Tibial nerve (tissue), 4 donors: ENCODE measurements at places on chromosomes 5 and 9. TPM values are rescaled to one million over a fixed set of nuclear protein-coding genes. Genes with fewer than 3 reads are reported as not detected.
A peak's percentile ranks its signal among the peaks of the same experiment; 100 is the strongest.

- no peaks in the 10 kb centered on the region for H3K27me3 ChIP-seq
- no peak overlapping the region for H3K27ac ChIP-seq
- DNase-seq, result no peak
- no peak overlapping the region for H3K4me3 ChIP-seq
- H3K4me1 ChIP-seq, result no peaks in the 10 kb centered on the region
Observed at GRCh38 chr5:107331882-107332281, 338.9 kb downstream of the EFNA5 start.

DNA sequence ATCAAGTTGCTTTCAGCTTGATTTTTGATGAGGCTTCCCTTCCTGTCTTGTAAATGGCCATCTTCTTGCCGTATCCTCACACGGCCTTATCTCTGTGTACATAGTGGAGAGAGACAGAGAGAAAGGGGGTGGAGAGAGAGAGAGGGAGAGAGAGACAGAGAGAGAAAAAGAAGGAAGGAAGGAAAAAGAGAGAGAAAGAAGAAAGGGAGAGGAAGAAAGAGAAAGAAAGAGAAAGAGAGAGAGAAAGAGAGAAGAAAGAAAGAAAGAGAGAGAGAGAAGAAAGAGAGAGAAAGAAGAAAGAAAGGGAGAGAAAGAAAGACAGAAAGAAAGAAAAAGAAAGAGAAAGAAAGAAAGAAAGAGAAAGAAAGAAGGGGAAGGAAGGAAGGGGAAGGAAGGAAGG is 46.6 kb downstream of the ITGA1 start:
- no peak overlapping the region for H3K4me3 ChIP-seq
- no peaks in the 10 kb centered on the region for H3K27me3 ChIP-seq
- no peak for DNase-seq
- no peak overlapping the region for H3K27ac ChIP-seq

GRCh38 chr5:132365213-132365612 is 4.3 kb upstream of the SLC22A5 start:
- H3K36me3 ChIP-seq, result no peaks in the 10 kb centered on the region
- H3K4me1 ChIP-seq, result no peaks in the 10 kb centered on the region
- peak overlapping the region; percentile 84 for H3K27ac ChIP-seq
- no peak overlapping the region for H3K4me3 ChIP-seq

- no peaks in the 10 kb centered on the region for H3K4me1 ChIP-seq
- no peak overlapping the region for H3K27ac ChIP-seq
- H3K36me3 ChIP-seq, result peaks cover 78% of the 10 kb centered on the region
- no peak overlapping the region for H3K4me3 ChIP-seq
- DNase-seq, result no peak
Observed at GRCh38 chr9:128969491-128969890, 22.0 kb downstream of the NUP188 start.

DNA sequence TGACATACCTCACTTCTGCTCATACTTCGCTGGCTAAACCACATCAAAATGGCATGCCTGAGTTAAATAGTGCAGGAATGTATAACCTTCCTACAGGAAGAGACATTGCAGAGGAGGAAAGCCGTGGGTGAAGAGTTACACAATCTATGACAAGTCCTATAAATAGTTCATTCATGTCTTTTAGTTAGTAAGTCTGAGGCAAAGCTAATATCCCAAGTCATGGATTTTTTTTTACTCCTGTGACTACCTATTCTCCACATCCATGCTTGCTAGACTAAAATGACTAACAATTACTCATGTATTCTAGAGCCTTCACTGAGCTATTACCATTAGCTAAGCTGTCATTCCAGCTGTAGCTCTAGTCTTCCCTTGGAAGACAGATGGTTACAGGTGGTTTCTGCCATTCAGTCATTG is 391.3 kb downstream of the NR2F1-AS1 start:
- no peaks in the 10 kb centered on the region for H3K36me3 ChIP-seq
- H3K27me3 ChIP-seq, result no peaks in the 10 kb centered on the region
- H3K4me3 ChIP-seq, result no peak overlapping the region
- H3K27ac ChIP-seq, result no peak overlapping the region
- DNase-seq, result no peak

The ACSL6 gene
- total RNA-seq, result 0.84 TPM

The SHB gene
- total RNA-seq, result 13.7 TPM

The EIF4E1B gene
- not detected for total RNA-seq

- no peak for DNase-seq
- H3K27me3 ChIP-seq, result no peaks in the 10 kb centered on the region
- H3K36me3 ChIP-seq, result no peaks in the 10 kb centered on the region
- no peaks in the 10 kb centered on the region for H3K4me1 ChIP-seq
- H3K27ac ChIP-seq, result no peak overlapping the region
Observed at GRCh38 chr5:103373597-103374472, 115.3 kb downstream of the MACIR start.
